ENCODE measurements at places on chromosomes 3 and 15.

GRCh38 chr3:143160437-143160836 is 40.9 kb downstream of the CHST2 start:
- no peak for DNase-seq

DNA sequence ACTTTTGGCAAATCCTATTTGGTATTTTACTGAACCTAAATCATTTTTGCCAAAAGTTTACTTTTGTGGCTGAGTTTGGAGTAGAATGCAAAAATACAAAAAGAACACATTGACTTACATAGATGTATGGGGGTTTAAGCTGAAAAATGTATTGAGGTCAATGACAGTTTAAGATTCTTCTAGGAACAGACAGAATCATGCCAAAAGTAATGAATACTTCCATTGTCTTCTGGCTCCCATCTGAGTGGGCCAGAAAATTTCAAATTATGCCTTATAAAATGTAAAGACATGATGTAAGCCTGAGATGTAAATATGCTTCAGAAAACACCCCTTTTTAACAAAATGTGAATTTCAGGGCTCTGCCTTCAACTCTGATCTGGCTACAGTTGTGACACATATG is 375.1 kb upstream of the DPH6 start:
- DNase-seq = no peak

DNA sequence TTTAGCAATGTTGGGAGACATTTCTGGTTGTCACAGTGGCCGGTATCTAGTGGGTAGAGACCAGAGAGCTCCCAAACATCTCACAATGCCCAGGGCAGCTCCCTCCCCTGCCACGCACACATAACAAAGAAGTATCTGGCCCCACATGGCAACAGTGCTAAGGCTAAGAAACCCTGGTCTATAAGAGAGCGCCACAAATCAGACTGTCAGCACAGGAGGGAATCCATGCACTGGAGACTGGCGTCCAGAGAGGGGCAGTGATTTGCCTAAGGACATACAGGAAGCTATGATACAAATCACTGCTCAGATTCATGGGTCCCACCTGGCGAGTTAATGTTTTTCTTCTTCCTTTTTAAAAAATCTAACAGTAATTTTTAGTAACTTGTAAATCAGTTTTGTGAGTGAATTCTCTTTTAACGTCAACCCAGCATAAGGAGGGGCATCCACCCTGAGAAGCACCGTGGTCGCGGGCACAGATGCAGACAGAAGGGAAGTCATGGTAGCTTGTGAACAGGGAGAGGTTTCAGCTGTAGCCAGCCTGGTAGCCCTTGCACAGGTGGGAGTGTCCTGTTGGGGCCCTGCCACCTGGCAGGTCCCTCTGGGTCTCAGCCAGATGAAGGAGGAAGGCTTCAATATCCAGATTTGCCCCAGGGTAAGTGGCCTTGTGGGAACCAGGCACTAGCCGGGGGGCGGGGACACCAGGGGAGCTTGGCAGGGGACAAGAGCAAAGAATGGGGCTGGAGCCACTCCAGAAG is 8.7 kb downstream of the ISG20 start:
- DNase-seq = peak; percentile 22

DNA sequence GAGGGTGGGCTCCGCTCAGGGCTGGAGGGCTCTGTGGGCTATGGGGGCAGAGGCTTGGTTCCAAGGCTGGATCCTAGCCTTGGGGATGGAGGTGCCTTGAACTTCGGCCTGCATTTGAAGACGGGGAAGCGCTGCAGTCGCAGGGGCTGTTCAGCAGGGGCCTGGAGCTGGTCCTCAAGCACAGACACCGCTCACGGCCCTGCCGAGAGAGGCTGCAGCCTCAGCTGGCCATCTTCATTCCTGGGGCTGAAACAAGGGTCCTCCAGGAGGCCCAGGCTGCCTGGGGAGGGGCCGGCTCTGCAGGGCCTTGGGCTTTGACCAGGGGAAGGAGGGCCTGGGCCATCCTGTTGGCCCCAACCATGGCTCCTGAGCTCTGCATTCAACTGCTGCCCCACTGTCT is 25.6 kb upstream of the PLXND1 start:
- DNase-seq = no peak

GRCh38 chr15:78564743-78565096 is 600 bp upstream of the CHRNA5 start:
- DNase-seq = peak; percentile 21

DNA sequence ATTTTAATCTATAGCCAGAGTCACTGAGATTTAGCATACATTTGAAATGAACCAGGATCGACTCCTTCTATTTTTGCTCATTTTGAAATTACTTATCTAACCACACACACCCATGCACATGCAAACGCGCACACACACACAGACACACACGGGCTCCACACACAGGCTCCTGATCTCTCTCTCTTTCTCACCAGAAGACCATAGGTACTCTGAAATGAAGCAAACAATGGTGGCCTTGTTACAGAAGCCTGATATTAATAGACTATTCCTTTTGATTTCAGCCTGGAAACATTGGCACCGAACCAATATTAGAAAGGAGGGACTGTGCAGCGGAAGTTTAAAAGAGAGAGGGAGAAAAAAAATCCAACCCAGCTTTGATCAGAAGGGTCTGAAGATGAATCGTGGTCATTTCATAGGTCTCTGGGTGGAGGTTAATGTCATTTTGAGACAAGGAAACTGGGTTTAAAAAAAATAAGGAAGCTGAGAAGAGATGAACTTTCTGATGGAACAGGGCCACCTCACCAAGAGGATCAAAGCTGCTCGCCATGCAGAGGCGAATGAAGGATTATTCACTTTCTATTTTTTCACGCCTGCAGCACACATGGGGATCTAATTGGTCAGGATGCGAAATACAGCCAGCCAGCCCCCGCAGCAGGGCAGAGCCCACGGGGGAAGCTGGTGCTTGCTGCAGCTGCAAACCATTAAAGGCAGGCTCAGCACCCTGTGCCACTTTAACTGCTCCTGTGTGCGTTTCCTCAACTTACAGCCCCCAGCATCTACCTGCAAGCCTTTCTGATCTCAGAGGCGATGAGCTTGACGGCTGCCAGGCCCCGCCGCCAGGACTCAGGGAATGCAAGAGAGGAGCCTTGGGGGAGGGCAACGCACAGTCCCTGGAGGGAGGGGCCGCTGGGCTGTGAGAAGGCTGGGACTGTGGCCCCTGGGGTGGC is 88.8 kb downstream of the HES1 start:
- no peak for DNase-seq

GRCh38 chr3:10716964-10717363 is 99.1 kb upstream of the SLC6A11 start:
- DNase-seq = no peak

DNA sequence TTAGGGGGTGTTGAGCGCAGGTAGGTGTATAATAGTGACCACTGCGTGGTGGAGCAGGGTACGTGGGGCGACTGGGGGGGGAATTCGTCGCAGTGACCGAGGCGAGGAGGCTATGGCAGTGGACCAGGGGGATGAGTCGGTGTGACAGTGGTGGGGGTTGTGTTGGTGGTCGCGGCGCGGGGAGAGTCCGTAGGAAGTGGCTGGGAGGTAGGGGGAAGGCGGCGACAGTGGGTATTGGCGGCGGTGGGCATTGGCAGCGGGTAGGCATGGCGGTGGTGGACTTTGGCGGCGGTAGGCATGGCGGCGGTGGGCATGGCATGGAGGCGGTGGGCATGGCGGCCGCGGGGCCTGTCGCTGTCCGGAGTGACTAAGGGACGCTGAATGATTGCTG is 739 bp downstream of the SNRPN start:
- DNase-seq = no peak

- no peak for DNase-seq
These were observed 29.2 kb upstream of the SFMBT1 start for GRCh38 chr3:53074761-53075742.

DNA sequence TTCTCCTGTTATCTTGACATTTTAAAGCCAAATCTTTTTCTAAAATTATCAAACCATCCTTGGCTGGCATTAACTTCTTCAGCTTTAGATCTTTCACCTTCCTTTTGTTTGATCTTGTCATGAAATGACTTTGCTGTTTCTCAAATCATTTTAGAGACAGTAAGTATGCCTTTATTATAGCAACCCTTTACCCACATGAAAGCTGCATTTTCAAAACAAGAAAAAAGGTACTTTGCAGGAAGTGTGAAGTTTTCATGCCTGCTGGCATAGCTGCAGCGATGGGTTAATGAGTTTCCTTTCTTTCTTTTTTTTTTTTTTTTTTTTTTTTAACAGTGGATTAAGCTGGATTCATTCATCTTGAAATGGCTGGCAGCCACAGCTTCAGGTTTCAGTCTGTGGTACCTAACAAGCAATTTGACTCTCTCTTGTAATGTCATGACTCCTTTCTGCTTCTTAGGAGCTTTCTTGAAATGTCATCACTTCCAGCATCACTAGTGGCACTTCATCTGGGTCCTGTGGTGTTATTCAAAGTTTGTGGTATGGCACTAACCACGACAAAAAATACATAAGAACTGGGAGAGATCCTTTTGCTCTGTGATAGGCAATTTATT is 18.8 kb downstream of the SLC25A26 start:
- no peak for DNase-seq

- DNase-seq = no peak
These were observed 30.2 kb upstream of the DENND4A start for GRCh38 chr15:65822316-65822715.

DNA sequence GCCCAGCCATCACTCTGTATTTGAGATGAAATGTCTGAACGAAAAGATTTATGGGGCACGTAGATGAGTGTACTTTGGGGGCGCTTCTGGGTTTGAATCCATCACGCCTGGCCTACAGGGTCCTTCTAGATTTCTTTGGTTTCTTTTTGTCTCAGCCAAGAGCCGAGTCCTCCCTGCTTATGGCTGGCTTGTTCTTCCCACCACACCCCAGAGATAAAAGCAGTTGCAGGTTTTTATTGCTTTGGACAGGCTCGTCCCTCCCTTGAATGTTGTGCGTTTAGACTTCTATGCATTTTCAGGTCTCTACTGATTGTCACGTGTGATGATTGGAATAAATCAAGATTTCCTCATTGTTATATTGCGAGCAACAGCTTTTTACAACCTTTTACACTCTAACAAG is 104.8 kb upstream of the CHRNA7 start:
- DNase-seq = no peak

GRCh38 chr15:87357637-87358313 is 898.8 kb downstream of the NTRK3 start:
- DNase-seq = no peak

DNA sequence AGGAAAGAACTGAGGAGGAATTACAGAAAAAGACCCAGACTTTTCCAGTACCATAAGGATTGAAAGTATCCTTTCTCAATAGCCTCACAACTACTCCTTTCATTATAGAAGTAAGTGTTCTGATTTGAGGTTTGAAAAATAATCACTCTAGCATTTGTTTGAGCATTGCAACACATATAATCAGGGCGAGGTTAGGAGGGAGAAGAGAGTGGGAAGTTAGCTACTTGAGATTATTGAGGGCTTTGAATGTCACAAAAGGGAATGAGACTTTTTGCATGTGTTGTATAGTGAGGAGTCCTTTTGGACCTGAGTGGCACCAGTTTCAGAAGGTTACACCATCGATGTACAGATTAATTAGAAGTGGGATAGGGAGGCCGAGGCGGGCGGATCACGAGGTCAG is 65.2 kb upstream of the TNIK start:
- DNase-seq = no peak

DNA sequence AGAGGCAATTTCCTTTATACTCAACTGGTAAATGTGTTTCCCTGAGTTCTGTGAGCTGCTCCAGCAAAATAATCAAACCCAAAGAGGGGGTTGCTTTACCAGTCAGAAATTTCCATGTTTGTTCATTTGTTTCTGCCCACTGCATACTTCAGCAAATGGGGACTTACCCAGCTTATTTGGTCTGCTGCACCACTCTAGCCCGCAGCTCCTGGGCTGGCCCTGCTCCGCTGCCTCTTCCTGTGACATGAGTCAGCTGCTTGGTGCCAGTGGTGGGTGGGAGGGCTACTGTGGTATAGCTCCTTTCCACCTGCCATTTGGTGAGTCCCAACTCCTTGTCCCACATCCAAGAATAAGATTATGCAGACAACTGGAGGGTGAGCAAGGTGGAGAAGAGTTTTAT is 644.2 kb downstream of the MCTP2 start:
- no peak for DNase-seq

- no peak for DNase-seq
These were observed 251.8 kb downstream of the MAGI1 start for GRCh38 chr3:65786890-65787289.

GRCh38 chr15:84981711-84982300 is at the start of gene PDE8A:
Gene PDE8A (plus strand): TSS chr15:84981856. CDS start chr15:84982163, 307 bp downstream.
- peak; percentile 58 for DNase-seq

- no peak for DNase-seq
These were observed 21.9 kb downstream of the OXNAD1 start for GRCh38 chr3:16286751-16287543.

DNA sequence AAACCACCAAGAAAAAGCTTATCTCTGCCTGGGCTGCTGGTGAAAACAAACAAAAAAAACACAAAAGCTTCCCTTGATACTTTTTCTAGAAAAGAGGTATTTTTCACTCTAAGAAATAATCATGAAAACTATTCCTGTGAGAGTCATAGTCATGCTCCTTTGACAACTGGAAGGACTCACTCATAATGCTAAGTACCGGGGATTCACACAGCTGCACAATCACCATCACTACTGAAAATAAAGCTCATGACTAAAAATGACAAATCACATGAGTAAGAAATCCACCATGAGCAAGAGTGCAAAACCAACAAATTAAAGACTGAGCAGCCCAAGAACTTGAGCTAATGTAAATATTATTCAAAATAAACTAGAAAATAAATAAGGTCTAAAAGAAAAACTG is 10.6 kb upstream of the POU1F1 start:
- DNase-seq = no peak

DNA sequence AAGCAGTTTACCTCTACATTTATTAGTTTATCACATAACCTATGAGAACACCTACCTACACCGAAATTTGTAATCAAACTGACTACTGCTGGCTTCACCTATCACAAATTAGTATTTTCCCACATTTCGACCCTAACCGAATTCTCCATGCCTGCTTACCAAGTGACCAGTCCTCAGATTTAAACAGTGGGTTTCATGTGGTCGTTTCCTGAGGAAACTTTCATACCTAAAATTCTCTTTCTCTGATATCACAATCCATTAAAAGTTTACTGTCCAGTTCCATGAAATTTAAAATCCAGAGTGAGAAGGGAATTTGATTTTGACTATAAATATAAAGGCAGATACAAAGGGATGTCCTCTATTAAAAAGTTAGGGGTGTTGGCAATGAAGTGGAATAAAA is 1.9 kb downstream of the PLOD2 start:
- DNase-seq = no peak

- DNase-seq = no peak
These were observed 498.0 kb downstream of the MECOM start for GRCh38 chr3:169165196-169166158.
